ENCODE measurements at places on chromosomes 4 and X.

DNA sequence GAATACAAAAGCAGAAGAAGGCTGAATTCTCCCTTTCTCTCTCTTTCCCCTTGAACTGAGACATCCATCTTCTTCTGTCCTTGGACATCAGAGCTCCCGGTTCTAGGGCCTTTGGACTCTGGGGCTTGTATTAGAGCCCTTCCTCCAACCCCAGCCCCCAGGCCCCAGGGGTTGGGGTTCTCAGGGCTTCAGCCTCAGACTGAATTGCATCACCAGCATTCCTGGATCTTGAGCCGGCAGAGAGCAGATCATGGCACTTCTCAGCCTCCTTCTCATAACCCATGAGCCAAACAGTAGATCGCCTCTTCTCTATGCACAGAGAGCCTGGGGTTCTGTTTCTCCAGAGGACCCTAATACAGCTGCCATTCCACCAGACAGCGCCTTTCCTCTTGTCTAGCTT is 25.3 kb upstream of the CLDN24 start:
- peak; percentile 45 for DNase-seq

GRCh38 chr4:20044502-20044911 is 207.2 kb upstream of the SLIT2 start:
- DNase-seq, result no peak

DNA sequence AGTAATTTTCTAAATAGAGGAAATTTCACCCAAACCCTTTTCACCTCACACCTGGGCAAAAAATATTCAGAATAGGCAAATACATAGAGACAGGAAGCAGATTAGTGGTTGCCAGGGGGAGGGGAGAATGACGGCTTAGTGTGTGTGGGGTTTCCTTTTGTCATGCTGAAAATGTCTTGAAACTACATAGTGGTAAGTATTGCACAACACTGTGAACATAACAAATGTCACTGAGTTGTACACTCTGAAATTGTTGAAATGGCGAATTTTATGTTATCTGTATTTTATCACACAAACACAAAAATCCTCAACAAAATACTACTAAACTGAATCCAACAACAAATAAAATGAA is 60.7 kb upstream of the PLAC1 start:
- no peak for DNase-seq

- no peak for DNase-seq
These were observed 65.6 kb downstream of the RBPJ start for GRCh38 chr4:26386386-26386785.

DNA sequence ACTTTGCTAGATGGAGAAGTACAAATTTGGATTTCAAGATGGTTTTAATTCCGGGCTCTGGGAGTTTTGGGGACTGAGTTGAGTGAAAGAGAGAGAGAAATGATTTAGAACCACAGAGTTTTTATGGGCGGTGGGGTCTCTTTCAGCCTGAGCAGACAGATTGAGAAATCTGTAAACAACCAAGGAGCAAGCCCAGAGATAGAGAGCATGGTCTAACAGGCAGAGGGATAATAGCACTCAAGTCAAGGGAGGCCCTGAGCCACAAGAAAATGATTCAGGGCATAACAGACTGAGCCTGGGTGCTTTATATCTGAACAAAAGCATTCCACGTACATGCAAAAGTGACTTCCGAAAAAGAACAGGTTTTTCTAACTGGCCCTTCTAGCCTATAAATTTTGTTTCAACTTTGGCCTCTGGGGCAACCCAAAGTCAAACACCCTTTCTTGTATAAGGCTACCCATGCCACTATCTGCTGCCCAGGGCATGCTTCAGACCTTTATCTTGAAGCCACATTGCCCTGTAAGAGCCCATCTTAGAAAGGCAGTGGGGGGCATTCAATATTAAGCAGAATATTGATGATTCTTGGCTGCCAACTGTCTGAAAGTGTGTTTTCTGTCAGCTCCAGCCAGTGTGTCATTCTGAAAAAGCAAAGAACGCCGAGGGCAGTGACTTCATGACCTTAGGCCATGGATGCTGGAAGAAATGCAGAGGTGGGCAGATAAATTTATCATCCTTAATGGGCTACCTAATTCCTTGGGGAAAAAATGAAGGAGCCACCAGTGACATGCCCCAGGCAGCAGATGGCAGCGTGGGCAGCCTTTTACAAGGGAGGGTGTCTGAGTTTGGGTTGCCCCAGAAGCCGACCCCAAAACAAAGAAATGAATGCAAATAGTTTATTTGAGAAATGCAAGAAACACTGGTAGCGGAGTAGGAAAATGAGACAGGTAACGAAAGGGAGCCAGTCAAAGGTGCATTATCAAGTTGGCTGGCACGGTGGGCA is 637.6 kb downstream of the MID1IP1 start:
- DNase-seq, result no peak

DNA sequence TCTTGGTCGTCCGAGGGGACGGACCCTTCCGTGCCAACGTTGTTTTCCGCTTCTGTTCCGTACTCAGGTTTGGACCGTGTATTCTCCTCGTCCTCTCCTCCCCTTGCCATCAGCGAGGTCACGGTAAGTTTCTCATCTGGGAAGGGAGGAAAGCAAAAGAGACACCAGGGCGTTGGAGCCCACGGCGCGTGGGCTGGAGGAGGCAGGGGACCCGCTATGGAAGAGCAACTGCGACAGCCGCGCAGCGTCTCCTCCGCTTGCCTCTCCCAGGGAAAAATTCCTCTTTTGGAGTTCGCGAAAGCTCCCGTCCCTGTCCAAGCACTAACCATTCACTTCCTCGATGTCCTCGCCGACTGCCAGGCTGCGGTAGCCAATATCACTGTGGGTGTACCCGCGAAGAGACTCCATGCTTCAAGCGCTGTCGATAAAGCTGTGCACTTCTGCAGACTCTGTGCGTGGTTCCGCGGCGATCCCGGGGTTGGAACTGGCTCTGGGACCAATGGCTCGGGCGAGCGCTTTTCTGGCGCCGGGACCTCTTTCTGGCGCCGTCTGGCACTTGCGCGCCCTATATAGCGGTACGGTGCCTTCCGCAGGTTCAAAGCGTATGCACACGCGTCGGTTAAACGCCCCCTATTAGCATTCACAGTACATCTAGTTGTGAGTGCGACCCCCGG is at the start of gene ESX1:
ESX1 (minus strand) TSS at position 492 of the 674 bp plus-strand sequence; CDS start at position 408, 84 bp downstream.
- DNase-seq, result peak; percentile 12

DNA sequence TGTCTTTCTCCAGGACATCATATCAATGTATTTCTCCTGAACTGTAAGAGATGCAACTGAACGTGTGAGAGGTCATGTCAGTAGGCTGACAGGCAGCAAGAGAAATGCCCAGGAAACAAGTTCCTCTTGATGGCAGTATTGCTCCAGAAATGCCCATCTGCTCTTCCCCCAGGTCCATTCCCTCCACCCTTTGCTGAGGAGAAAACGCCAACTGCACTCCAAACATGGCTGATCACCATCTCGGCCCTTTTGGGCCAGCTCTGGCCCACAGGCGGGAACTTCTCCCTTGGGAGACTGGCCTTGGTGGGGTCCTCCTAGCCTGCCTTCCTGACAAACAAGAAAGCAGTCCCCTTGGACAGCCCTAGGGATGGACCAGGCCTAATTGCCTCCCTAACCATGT is 276.5 kb upstream of the AGTR2 start:
- DNase-seq, result no peak

- peak; percentile 98 for DNase-seq
These were observed at the start of gene TBC1D14 for GRCh38 chr4:6909113-6909969. TSS of gene TBC1D14 (plus strand) at chr4:6909826. CDS start at chr4:6923390, 13,564 bp downstream.
